Cardiac muscle cell (in vitro differentiated cells and primary cell): ENCODE measurements at places on chromosomes 2 and 18. TPM values are rescaled to one million over a fixed set of nuclear protein-coding genes. Genes with fewer than 3 reads are reported as not detected.

CAVIN2 gene
- total RNA-seq: 0.74 and 1.1 TPM in 2 replicates

CLEC4F gene
- total RNA-seq: not detected in 2 replicates

DNA sequence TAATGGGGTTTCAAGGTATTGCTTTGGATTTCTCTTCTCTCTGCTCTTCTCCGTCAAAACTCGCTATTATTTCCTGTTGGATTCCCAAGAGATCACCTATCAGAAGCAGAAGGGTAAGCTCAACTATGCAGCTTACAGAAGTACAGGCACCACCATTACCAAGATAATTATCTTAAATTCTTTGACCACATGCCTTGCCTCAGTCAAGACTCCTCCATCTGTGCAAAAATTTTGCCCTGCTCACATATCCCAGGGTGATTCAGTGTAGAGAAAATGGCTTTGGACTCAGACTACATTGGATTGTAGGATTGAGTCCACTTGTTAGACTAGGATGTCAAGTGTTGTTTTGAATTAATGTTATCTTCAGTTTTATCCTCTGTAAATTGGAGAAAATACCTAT is 698.7 kb downstream of the TDRD15 start:
- no peaks in the 10 kb centered on the region for H3K4me1 ChIP-seq
- no peaks in the 10 kb centered on the region for H3K36me3 ChIP-seq
- no peak for DNase-seq
- no peaks in the 10 kb centered on the region for H3K27me3 ChIP-seq
- no peak overlapping the region for H3K27ac ChIP-seq

UGT1A10 gene
- total RNA-seq: not detected in 2 replicates

OSBPL6 gene
- total RNA-seq: 0.60 and 1.6 TPM in 2 replicates

DNA sequence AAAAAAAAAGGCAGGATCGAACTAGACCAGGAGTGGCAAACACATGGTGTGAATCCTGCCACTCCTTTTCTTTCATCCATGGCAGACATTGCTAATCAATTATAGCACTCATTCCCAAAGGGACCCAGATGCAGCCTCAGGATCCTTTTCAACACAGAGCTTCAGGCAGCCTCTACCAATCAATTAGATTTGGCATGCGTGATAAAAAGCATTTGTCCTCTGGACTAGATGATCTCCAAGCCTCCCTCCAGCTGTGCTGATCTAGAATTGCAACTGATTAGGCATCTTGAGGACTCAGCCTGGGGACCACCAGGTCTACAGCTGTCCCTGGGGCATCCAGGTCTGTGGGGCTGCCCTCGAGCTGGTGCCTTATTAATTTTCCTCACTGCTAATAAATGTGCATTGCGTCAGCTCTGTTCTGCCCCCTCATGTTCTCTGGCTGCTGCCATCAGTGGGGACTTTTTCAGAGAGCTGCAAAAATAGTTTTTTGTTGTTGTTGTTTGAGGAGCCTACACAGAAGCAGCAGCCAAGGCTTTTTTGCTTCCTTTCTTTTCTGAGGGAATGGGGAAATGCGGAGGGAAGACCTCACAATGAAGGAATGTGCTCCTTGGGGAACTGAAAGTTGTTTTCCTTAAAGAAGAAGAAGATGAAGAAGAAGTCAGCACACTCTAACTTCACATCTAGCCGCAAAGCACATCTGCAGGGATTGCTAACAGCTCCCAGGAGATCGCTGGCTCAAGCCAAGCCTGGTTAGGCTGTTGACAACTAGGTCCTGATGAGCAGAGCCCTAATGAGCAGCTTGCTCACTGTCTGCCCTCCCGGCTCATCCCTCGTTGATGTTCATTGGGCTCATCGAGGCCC is 8.8 kb upstream of the ATOH8 start:
- H3K27me3 ChIP-seq: no peaks in the 10 kb centered on the region
- no peak overlapping the region for H3K4me3 ChIP-seq
- DNase-seq: peak; percentile 87
- H3K36me3 ChIP-seq: no peaks in the 10 kb centered on the region
- H3K4me1 ChIP-seq: no peaks in the 10 kb centered on the region
- H3K27ac ChIP-seq: no peak overlapping the region

LIMS2 gene
- 23.2 and 32.9 TPM in 2 replicates for total RNA-seq

DNA sequence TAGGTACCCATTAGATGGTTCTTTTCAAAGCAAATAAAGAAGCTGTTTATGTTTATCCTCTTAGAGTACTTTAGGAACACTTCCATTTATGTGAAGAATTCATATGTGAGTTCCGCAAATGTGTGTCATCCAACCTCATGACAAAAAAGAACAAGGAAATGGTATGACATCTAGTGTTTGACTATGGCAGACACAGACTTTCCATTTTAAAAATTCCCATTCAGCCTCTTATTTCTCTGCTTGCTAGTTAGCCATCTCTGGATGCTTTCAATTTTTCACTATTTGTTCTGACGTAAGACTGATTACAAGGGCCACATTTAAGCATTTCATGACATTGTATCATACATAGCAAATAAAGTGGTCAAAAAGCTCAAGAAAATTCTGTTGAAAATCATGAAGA is 103.0 kb downstream of the ZAP70 start:
- DNase-seq: no peak
- no peak overlapping the region for H3K4me3 ChIP-seq
- H3K4me1 ChIP-seq: no peaks in the 10 kb centered on the region
- H3K36me3 ChIP-seq: peaks cover 25% of the 10 kb centered on the region
- H3K27ac ChIP-seq: no peak overlapping the region

DNA sequence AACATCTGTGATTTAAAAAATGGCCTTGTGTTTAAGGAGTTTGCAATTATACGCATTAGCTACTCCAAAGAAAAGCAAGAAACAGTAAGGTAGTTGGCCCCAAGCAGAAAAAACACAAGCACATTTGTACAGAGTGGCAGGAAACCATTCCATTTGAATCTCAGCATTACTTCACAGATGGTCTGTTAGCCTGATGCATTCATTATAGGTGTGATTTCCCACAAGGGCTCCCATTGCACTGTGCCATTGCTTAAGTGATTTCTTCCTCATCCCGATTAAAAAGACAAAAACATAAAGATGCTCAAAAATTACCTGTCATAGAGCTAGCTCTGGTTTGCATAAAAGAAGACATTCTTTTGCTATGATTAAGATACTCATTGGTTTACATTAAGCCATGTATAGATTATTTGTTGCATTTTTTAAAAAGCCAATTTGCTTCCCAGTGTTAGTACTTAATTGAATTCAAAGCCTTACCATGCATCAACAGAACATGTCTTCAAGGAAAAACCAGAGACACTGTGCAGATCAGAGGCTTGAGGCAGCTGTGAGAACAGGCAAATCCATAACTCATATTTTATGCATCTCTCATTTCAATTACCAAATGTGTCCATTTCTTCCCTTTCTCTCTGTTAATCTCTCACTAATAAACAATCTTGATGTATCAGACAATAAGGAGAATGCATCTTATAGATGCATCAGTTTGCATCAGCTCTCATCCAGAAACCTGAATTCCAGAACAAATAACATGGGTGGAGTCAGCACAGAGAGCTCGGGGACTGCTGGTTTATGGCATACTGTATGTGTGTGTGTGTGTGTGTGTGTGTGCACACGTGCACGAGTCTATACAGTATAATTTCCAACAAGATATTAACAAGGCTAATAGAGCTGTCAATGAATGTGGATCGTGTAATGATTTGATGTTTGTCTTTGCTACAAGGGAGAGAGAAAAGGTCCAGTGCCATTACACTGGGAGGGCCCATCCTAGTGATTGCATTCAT is 558.6 kb upstream of the HS6ST1 start:
- no peak for DNase-seq
- H3K4me3 ChIP-seq: no peak overlapping the region
- no peak overlapping the region for H3K27ac ChIP-seq
- peaks cover 10% of the 10 kb centered on the region for H3K4me1 ChIP-seq
- H3K27me3 ChIP-seq: no peaks in the 10 kb centered on the region

- no peak for DNase-seq
- H3K36me3 ChIP-seq: no peaks in the 10 kb centered on the region
- no peak overlapping the region for H3K4me3 ChIP-seq
Measured at GRCh38 chr2:86778957-86779356, 11.8 kb downstream of the CD8A start.

C2orf78 gene
- 0.18 TPM in 1 of 2 replicates, not detected in the other for total RNA-seq

MDH1B gene
- total RNA-seq: 2.9 and 4.7 TPM in 2 replicates

DNA sequence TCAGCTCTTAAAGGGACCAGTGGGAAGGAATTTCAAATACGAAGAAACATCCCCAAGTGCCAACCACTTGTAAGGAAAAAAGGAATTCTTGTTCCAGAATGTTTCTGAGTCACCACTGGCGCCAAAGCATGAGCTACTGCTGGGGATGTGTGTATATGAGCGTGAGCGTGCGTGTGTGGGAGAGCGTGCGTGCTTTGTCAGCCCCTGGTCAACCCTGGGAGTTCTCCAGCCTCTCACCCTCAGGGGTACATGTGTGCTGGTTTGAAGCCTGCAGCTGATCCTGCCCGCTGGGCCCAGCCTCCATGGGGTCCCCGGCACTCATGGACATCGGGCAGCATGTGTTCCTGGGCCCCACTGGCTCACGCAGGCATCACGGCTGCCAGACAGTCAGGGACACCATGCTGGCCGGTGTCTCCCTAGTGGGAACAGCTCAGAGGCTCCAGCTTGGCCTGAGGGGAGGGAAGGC is 17.1 kb downstream of the HS6ST1 start:
- peaks cover 14% of the 10 kb centered on the region for H3K4me1 ChIP-seq
- H3K4me3 ChIP-seq: no peak overlapping the region
- no peaks in the 10 kb centered on the region for H3K27me3 ChIP-seq

CYP1B1 gene
- total RNA-seq: 0.18 TPM in 1 of 2 replicates, not detected in the other

NEUROD1 gene
- not detected in 2 replicates for total RNA-seq

GRCh38 chr2:11703700-11704099 is 33.7 kb upstream of the NTSR2 start:
- no peak overlapping the region for H3K27ac ChIP-seq
- peaks cover 3% of the 10 kb centered on the region for H3K4me1 ChIP-seq
- no peaks in the 10 kb centered on the region for H3K36me3 ChIP-seq
- no peak for DNase-seq
- no peaks in the 10 kb centered on the region for H3K27me3 ChIP-seq
- no peak overlapping the region for H3K4me3 ChIP-seq

PHLPP1 gene
- 13.6 and 25.8 TPM in 2 replicates for total RNA-seq

DNA sequence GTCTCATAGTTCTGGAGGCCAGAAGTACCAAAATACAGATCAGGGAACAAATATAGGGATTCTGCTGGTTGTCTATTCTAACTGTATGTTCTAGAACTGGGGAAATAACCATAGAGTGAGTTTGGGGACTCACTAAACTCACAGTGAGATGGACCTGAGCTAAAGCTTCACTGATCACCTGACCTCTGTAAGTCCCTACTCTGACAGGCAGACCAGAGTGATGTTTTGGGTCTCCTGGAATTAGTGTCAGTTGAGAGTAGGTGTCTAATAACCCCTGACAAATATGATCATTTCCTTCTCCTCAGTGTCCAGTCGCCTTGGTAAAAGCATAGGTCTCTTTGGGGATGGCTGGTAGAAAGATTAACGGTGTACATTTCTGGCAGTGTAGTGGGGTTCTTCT is 14.2 kb downstream of the PIKFYVE start:
- H3K36me3 ChIP-seq: peaks cover 31% of the 10 kb centered on the region
- H3K27me3 ChIP-seq: no peaks in the 10 kb centered on the region
- no peak overlapping the region for H3K4me3 ChIP-seq
- no peak for DNase-seq
- H3K27ac ChIP-seq: no peak overlapping the region
